ENCODE measurements at places on chromosomes 2 and 18.

GRCh38 chr2:127566576-127566975 is 31.1 kb downstream of the MYO7B start:
- no peak for DNase-seq

DNA sequence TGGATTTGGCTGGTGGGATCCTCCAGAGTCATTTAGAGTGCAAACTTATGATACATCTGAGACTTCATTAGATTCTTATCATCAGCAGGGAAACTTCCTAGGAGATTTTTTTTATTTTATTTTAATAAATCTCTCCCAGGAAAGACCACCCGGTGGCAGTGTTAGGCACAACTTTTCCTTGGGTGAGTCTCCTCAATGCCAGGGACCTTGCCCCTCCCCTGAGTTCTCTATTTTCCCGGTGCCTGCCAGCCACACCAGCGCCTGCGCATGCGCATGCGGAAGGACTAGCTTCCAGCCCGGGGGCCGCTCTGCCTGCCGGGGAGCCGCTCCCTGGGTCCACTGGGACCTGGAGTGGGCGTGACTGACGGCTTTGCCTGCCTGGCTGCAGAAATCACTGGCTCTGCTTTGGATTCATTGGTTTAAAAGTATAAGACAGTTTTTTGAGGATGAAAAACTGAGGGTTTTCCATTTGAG is 86.6 kb downstream of the TMEM182 start:
- DNase-seq, result peak; percentile 71

- DNase-seq, result peak; percentile 84
Observed at GRCh38 chr2:217785544-217786045, 217.2 kb downstream of the TNS1 start.

- DNase-seq, result no peak
Observed at GRCh38 chr2:197309691-197310231, 819 bp downstream of the ANKRD44 start.

- DNase-seq, result no peak
Observed at GRCh38 chr2:149213764-149214493, 116.5 kb upstream of the LYPD6 start.

GRCh38 chr2:28263690-28264089 is 129.0 kb upstream of the FOSL2 start:
- DNase-seq, result no peak

- DNase-seq, result no peak
Observed at GRCh38 chr18:3261373-3262233, at the start of gene MYL12B. TSS of gene MYL12B (plus strand) at chr18:3262133. CDS start at chr18:3272899, 10,766 bp downstream.

DNA sequence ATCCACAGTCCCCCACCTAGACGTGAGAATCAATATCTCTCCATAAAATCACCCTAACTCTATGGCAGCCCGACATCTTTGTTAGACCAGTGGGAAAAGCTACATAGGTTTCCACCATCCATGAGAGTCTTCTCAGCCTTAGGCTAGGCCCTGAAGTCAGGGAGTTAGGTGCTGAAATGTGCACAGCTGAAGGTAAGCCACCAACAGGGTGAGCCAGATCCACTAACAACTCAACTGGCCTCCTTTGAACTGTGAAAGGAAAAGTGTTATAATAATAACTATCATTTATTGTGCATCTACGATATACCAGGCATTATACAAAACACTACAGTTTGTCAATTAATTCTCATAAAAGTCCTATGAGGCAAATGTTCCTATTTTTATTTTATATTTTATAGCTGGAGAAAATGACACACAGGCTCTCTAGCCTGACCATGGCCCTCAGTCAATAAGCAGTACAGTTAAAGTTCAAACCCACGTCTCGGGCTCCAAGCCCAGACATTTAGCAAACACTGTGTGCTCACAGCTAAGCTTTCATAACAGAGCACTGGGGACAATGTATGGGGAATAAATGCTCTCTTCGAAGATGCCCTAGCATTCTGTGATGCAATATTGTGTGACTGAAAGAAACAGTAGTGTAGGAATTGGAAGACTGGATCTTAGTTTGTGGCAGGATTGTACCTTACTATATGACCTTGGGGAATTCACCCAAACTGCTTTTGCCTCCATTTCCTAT is 11.2 kb upstream of the CYP27C1 start:
- DNase-seq, result no peak

Data from COLO829 (cell line).